ENCODE measurements at places on chromosomes 5 and 9.

GRCh38 chr5:60891667-60892066 is 47.6 kb upstream of the ELOVL7 start:
- no peak for DNase-seq

DNA sequence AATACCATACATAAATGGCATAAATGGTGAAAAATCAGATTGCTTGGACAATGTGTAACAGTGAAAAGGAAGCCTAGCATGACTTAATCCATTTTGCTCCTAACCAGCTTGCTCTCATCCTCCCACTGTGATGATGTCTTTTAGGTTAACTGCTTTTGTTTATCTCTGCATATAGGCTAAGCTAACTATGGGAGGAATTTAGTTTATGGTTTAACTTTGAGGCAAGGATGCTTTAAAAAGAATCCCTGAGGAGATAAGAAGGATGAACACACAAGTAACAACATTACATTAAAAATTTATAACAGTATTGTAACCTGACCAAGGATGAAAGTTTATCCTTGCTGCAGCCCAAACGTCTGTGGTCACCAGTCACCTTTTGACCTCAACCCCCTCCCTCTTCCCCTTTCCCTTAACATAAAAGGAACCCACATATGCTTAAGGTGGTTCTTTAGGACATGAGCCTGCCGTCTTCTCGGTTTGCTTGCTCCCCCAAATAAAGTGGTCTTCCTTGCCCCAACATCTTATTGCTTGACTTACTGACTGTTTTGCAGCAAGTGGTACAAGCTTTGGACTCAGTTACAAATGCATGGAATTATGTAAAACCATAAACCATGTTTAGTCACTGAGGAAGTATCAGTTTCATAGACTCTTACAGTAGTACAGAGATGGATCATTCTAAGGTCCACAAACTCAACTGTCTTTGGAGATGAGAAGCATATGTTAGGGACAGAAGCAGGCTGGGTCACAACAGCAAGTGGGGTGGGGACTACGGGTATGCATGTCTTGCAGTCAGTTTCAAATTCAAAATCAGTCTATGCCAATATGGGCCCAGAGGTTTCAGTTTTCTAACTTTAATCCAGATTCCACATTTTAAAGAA is 31.3 kb downstream of the AGXT2 start:
- no peak for DNase-seq

DNA sequence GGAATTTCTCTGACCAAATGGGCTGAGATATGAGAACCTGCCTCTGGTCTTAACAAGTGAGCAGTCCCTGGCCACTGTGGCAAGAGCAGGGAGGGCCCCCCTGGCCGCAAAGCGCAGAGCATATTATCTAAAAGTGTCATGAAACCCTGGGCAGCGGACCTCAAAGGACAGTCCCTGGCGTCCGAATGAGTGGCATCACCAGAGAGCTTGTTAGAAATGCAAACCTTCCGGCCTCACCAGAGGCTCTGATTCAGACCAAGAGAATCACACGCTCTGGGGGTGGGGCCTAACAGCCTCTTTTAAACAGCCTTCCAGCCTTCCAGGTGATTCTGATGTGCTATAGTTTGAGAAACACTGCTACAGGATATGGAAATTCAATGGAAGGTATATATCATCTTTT is 10.9 kb downstream of the PTPN3 start:
- no peak for DNase-seq

DNA sequence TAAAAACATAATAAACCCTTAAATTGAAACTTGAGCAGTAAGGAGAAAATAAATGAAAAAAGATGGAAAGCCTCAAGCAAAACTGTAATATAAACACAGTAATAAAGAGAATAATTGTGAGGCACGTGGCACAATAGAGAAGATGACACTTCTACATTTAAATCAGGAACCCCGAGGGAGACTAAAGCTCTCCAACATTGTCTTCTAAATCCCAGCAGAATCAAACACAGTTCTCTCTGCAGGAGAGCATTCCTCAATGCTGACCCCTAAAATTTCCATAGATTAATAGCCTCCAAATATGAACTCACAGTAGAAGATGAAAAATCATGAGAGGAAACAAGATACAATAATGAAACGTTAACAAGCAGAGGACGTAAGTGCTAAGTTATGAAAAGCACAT is 721.2 kb upstream of the COX7C start:
- DNase-seq, result no peak

GRCh38 chr9:134951461-134951860 is 33.7 kb upstream of the FCN1 start:
- no peak for DNase-seq

DNA sequence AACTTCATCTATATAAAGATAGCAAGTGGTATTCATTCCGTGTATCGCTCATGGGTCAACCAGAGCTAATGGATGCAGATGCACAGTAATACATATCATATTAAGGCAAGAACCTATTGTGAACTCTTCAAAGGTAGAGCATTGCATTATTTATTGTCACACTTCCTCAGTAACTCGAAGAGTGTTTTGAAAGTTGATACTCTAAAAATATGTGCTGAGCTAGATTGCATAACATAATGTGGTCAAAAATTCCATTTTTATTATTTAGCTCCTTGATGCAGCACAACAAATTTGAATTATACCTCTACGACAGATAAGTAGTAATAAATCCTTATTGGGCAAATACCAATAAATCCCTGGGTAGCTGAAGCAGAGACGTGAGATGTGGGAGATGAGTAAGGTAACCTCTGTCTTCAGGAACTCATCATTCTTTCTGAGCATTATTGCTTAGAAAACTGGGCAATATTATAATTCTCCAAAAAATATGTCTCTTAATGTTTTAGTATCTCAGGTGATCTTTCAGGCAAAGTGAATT is 70.3 kb downstream of the CDH18 start:
- DNase-seq, result no peak

- no peak for DNase-seq
These were observed 39.6 kb upstream of the FCN1 start for GRCh38 chr9:134957165-134957944.

- no peak for DNase-seq
These were observed 27.4 kb upstream of the ANKRD33B start for GRCh38 chr5:10536511-10536910.

DNA sequence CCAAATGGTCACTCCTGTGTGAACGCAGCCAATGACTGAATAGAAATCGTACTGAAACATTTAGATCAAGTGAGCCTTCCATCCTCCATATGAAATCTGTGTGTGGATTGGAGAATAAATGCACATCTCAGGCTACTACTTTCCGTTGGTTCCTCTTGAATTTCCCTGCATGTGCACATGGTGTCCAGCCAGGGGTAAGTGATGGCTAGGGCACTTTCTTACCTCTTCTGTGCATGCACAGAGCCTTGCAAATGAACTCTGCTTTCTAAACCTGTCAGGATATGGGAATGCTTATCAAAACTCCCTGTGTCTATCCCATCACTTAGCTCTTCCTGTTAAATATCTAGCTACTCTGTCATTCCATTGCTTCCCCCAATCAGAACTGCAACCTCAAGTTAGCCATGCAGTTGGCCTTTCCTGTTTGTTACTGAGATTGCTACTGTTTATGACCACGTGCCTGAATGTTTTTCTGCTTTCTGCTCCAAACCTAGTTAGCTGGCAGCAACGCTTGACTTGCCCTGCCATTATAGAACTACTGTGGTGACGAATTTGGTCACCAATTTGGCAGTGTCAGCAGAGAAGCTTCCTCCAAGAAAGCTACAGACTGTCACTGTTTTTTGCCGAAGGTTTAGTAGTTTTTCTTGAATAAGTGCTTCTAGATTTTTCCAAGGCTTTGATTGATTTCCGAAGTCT is 661.6 kb downstream of the LRRC70 start:
- no peak for DNase-seq

DNA sequence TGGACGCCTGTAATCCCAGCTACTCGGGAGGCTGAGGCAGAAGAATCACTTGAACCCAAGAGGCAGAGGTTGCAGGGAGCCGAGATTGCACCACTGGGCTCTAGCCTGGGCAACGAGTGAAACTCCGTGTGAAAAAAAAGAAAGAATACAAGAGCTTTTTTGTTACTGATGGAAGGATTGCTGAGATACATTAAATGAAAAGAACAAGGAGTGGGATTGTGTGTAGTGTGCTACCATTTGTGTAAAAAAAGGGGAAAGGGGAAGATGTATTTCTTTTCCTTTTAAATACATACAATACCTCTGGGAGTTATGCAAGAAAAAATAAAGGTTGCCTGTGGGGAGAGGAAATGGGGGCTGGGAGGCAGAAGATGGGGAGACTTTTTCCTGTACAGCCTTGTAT is 14.7 kb upstream of the GARNL3 start:
- DNase-seq, result no peak

DNA sequence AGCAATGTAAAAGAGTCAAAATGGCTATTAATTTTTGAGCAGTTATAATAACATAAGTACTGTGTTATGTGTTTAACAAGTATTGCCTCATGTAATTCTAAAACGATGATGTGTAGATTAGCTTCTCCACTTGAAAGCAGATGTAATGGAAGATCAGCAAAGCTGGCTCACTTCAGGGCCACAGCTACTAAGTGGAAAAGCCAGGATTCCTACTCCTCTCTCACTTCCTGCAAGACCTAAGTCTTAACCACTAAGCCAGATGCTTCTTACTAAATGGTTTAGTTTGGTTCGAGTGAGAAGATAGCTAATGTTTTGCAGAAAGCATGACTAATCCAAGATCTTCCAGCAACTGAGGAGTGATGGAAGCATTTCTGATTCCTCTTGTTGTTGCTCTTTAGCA is 15.7 kb upstream of the TNC start:
- DNase-seq, result no peak

DNA sequence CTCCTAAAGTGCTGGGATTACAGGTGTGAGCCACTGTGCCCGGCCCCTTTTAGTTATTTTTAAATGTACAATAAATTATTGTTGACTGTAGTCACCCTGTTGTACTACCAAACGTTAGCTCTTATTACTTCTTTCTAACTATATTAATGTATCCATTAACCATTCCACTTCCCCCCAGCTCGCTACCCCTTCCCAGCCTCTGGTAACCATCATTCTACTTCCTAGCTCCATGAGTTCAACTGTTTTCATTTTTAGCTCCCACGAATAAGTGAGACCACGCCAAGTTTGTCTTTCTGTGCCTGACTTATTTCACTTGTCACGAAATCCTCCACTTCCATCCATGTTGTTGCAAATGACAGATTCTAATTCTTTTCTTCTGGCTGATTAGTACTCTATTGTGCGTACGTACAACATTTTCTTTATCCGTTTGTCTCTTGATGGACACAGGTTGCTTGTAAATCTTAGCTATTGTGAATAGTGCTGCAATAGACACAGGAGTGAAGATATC is 6.5 kb downstream of the LURAP1L start:
- no peak for DNase-seq

DNA sequence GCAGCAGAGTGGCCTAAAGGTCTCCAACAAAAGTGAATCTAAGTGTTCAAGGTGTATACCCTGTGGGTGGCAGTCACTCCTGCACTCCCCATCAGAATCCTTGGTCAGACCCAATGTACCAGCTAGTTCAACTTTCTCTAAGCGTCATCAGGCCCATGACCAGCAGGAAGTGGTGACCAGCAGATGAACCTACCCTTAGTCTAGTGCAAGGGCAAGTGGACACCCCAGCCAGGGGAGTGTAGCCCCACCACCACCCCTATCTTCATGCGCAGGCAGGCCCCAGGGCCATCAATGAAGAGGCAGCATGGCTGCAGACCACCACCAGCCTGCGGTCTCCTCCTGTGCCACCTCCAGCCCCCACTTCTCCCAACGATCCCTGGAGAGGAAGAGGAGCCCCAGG is 213.1 kb downstream of the AGTPBP1 start:
- DNase-seq, result no peak

DNA sequence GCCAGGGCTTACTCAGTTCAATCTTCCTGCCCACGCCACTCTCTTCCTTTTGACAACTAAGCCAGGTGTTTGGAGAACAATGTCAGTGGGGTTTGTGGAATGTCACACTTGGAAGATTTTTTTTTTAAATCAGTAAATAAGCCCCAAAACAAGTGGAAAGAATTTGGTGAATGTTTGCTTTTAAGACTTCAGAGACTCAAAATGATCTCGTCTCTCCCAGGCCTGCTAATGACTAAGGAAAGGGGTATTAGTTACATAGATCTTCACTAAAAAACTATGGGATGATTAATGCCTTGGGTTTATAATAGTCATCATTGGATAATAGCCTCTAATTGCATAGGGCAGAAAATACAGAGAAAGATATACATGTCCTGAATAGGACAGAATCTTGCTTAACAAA is 166.4 kb downstream of the DMRT2 start:
- no peak for DNase-seq

GRCh38 chr5:36357391-36357975 is 55.8 kb upstream of the RANBP3L start:
- no peak for DNase-seq

- DNase-seq, result no peak
These were observed 45.6 kb upstream of the TRIM32 start for GRCh38 chr9:116641292-116642059.
